Activated CD8-positive, alpha-beta memory T cell treated with anti-CD3 and anti-CD28 coated beads, Interleukin-2, amount 50 U/mL, for 4 hours (primary cell): ENCODE measurements at places on chromosomes 7 and 10.

GRCh38 chr7:84277628-84278224 is 83.1 kb upstream of the SEMA3A start:
- no peak for DNase-seq

DNA sequence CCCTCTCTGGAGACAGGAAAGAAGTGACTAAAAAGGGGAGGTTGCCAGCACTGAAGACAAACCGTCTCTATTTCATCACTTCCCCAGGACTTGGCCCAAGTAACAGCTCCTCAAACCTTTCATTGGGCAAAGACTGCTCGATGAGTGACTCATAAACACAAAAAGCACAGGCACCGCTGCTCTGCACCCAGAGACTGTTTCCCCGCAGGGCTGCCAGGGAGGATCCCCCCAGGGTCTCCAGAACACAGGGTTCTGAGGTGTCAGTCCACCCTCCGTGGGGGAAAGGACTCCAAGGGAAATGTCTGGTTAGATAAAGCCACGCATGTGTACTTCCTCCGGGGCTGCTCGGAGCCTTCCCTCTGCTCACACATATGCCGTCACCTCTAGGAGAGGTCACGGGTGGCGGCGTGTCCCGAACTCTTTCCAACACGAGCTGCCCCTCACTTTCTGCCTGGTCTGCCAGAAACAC is 59.9 kb downstream of the INSIG1 start:
- no peak for DNase-seq

- DNase-seq: no peak
Observed at GRCh38 chr7:123432601-123433000, 101.8 kb downstream of the IQUB start.

DNA sequence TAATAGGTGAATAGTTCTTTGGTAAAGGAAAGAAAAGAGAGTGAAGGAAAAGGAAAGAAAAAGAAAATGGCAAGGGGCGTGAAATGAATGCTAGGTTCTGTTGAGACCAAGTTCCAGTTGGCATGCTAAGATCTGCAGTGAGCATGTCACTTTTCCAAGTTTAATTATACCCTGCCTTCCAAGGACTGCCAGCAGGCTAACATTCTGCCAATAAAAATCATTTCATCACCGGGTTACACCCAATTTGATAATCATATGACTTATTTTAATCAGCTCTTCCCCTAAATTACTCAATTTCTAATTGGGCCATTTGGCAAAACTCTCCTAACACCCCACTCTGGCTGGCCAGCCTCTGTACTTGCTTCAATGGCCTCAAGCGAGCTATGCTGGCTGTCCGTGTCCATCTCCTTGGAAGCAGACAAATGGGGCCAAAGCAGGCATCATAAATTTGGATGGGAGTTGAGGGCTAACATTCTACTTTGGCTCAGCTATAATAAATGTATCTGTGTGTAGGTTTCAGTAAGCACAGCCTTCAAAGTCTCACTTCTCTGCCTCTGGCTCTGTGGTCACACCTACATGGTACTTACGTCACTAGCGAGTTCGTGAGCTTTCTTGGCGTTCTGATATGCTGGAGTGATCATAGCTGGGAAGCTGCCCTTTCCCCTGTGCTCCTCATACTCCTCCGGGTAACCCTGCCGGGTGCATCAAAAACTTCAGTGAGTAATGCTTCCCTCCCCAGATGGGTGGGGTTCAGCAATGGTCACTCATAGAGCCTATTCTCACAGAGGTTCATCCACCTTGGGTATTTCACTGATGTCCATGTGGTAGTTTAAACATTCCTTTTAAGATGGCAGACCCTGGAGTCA is 17.3 kb downstream of the NRAP start:
- DNase-seq: no peak

DNA sequence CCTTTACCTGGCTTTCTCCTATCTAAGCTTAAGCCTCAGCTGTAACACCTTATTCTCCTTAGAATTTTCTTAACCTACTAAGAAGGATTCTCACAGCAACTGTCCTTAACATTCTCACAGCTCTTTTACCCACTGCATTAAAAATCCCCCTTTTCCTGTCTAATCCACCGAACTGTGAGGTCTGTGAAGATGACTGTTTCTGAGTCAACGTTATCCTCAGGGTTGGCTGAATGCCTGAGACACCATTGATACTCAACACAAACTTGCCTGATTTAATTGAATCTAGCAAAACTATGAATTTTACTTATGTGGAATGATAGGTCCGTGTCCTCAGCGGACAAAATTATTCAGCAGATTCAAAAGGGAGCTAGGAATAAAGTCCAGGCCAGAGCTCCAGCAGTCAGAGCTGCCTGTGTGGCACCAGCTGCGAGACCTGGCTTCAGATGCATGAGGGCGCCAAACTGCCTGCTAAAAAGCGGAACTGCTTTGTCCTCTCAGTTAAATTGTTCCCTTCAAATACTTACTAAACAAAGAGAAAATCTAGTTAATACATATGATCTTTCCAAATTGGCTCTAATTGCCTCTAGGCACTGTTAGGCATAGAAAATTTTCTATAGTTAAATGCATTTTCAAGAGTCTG is 33.4 kb upstream of the VWDE start:
- DNase-seq: no peak

GRCh38 chr7:152354061-152354460 is 81.7 kb downstream of the KMT2C start:
- DNase-seq: no peak

DNA sequence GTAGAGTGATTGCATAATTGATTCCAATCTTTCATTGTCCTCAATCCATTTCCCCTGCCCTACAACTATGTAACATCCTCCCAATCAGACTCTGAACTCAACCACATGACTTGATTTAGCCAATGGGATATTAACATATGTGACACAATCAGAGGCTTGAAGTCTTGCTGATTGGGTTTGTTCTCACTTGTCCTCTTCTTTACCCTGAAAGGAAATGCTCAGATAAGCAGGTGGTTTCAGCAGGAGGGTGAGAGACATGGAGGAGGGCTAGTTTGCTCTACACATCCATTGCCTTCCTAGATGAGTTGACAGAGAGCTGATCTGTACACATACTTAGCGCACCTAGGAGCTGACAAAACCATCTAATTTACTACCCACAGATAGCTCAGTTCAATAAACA is 669.4 kb downstream of the NRG3 start:
- no peak for DNase-seq

- no peak for DNase-seq
Observed at GRCh38 chr7:106767498-106768323, 97.4 kb upstream of the PIK3CG start.

- no peak for DNase-seq
Observed at GRCh38 chr10:121309164-121309563, 289.1 kb downstream of the FGFR2 start.

- no peak for DNase-seq
Observed at GRCh38 chr7:132485136-132485535, 91.1 kb downstream of the PLXNA4 start.

DNA sequence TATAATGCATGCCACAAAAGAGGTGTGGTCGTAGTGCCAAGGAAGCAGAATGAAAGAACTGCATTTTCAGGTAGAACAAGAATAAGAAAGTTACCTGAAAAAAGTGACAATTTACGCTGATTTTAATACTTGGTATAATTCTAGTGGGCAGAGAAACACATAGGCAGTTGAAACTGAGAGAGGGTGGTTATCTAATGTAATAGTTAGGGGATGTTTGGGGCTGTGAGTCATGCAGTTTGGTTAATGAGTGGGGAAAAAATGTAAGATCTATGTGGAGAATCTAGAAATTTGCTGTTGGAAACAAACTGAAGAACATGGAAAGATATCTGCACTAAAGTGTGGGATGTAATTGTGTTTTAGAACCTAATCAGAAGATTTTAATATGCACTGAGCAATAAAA is 33.7 kb downstream of the ZNF37A start:
- no peak for DNase-seq

- no peak for DNase-seq
Observed at GRCh38 chr7:756928-757560, 30.0 kb upstream of the PRKAR1B start.

DNA sequence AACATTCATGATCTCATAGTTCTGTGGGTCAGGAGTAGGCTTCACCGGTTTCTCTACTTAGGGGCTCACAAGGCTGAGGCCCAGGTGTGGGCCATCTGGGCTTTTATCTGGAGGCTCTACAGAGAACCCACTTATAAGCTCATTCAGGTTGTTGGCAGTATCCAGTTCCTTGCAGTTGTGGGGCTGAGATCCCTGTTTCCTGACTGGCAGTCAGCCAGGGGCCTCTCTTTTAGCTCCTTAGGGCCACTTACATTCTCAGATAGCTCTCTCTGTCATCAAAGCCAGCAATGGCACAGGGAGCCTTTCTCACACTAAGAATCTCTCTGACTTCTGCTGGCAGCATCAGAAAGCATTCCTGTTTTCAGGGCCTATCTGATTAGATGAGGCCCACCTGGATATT is 18.2 kb upstream of the HECTD2 start:
- DNase-seq: no peak

- DNase-seq: no peak
Observed at GRCh38 chr10:122143238-122143841, 127.8 kb upstream of the BTBD16 start.

GRCh38 chr10:11336722-11337162 is 274.7 kb downstream of the USP6NL start:
- no peak for DNase-seq
